ENCODE measurements at places on chromosomes 5 and 9. TPM values are rescaled to one million over a fixed set of nuclear protein-coding genes. Genes with fewer than 3 reads are reported as not detected.

GRCh38 chr9:2257248-2257929 is 242.2 kb downstream of the SMARCA2 start:
- DNase-seq = peak; percentile 83

DNA sequence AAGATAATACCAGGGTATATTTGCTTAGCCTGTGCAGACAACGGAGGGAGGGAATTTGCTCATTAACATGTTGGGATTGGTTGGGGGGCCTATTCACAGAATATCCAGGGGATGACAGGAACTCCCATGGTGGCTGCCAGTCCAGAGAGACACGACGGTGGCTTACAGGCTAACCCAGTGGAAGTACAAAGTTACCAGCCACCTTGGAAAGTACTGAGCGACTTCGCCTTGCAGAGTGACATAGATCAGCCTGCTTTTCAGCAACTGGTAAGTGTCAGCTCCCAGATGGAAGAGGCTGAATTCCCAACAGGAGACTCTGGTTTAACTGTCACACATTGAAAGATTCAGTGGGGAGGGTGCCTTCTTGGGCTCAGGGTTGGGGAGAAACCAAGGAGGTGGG is 7.9 kb downstream of the ISL1 start:
- no peak for DNase-seq

The SLC36A2 gene
- not detected for total RNA-seq

- DNase-seq = no peak
These were observed 35.2 kb upstream of the PDE8B start for GRCh38 chr5:77175231-77175630.

The PTGES gene
- total RNA-seq = 4.8 TPM

- DNase-seq = no peak
These were observed 42.6 kb downstream of the RGS3 start for GRCh38 chr9:113506090-113506589.

The TLX3 gene
- total RNA-seq = not detected

DNA sequence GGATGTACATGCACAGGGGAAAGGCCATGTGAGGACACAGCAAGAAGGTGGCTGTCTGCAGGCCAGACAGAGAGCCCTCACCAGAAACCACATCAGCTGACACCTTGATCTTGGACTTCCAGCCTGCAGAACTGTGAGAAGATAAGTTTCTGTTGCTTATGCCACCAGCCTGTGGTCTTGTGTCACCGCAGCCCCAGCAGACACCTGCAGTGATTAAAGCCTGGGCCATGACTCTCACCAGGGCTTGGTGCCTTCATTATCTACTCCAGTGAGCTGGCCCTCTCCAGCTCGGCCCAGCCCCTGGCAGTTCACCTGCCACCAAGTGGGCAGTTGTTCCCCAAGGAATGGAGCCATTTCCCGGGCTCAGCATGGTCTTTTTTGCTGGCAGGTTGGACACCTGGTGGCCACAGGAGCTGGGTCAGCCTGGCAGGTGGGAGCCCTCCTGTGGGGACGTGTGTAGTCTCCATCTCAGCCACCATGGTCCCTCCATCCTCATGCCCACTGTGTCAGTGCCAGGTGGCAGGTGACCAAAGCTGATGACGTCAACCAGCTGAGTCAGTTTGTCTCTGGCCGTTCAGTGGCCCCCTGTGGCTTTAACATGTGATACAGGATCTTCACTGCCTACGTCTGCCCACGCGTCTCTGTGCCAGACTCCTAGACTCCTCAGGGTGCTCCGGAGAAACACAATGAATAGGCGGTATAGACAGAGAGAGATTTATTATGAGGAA is 99.9 kb upstream of the PPP1R26 start:
- DNase-seq = peak; percentile 68

GRCh38 chr9:34396276-34397214 is 19.8 kb upstream of the MYORG start:
- DNase-seq = no peak

- no peak for DNase-seq
These were observed 126.6 kb upstream of the IZUMO3 start for GRCh38 chr9:24672336-24672735.

The BAAT gene
- total RNA-seq = not detected

DNA sequence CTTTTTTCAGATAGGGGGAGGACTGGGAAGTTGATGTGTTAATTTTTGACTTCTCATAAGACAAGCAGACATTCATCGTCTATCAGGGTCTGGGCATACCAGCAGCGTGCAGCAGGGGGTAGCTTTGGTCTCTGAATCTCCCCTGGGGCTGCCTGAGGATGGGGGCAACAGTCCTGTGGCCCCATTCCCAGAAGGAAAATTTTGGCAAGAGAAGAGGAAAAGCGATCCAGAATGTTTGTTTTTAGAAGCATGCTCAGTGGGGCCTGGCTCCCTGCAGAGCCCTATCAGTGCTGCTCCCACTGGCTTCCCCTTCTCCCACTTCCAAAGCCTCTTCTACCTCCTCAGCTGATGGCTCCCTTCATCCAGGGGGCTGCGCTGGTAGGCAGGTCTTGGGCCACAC is 194.8 kb upstream of the IL12B start:
- DNase-seq = no peak

The TMEM215 gene
- not detected for total RNA-seq

- DNase-seq = peak; percentile 96
These were observed 32.6 kb downstream of the SPATA31D1 start for GRCh38 chr9:82021198-82021597.

Measured in G401 (cell line).